D341Med (cell line): ENCODE measurements at places on chromosomes 4 and X.

DNA sequence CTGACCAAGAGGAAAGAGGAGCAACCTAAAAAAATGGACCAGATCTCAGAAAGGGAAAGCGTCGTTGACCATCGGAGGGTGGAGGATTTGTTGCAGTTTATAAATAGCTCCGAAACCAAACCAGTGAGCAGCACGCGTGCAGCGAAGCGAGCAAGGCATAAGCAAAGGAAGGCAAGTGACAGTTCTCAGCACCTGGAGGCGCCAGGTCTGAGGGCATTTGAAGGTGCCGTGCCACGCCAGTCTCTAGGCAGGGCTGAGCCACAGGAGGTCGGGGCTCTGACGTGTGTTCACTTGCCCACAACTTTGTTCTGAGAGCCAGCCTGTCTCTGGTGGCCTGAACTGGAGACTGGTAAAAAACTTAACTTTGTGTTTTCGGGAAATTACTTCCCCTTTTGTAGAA, 59.7 kb downstream of the TNIP2 start:
- DNase-seq: no peak

DNA sequence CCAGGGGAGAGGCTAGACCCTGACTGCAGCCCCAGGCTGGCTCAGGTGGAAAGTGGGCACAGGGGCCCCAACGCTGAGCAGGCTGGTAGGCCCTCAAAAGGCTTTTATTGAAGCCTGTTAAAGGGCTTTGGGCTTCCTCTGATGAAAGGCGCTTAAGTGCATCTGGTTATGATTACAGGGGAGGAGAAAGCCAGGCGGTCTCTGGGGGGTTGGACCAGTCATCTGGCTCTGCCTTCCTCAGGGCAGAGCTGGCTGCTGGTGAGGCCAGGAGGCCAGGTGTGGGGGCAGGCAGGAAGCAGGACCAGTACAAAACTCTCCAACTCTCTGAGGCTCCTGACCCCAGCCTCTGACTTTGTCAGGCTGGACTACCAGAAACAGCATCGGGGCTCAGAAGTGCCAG, 68.8 kb upstream of the BCOR start:
- peak; percentile 61 for DNase-seq

GRCh38 chr4:12178614-12179610, 750.2 kb upstream of the HS3ST1 start:
- DNase-seq: peak; percentile 26

GRCh38 chr4:147843162-147843561, 111.3 kb downstream of the ARHGAP10 start:
- no peak for DNase-seq

DNA sequence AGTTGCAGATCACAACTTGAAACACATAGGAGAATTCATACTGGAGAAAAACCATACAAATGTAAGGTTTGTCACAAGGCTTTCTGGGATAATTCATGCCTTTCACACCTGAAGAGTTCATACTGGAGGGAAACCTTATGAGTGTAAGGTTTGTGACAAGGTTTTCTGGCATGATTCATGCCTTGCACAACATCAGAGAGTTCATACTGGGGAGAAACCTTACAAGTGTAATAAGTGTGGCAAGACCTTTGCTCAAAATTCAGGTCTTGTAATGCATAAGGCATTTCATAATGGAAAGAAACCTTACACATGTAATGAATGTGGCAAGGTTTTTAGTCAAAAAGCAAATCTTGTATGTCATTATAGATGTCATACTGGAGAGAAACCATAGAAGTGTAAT, 58.8 kb upstream of the ENPEP start:
- no peak for DNase-seq

DNA sequence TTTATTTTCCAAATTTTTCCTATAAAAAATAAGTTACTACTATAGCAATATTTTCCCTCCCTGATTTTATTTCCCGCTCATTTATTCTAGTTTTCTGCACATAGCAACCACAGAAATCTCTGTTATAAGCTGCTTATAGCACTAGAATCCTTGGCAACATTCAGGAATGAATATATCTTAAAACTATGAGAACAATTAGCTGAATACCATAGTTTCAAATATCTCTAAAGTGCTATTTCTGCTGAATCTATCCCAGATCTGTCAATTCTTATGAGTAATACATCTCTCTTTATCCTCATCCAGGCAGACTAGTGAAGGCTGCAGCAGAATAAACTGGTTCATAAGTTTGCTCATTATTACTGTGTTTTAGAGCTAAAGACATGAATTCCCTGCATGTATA, 622.9 kb upstream of the DIPK2B start:
- no peak for DNase-seq

DNA sequence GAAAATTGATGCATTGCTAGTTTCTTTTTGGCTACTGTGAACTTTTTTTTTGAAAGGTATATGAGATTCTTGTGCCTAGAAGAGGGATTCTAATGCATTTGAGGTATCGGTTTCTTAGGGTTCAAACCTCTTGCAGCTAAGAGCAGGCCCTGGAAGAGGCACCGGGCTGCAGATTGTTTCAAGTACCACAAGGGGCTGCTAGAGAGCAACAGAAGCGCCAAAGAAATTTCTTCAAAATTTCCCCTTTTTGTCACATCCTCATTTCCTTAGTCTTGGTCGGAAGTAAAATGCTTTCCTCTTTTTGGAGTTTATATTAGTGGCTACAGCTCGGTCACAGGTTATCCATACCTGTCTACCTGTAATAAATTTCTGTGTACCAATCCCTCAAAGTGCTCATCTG, 89.8 kb downstream of the PDGFRA start:
- peak; percentile 52 for DNase-seq

- DNase-seq: no peak
These were observed 5.2 kb downstream of the MAP9 start for GRCh38 chr4:155371432-155372043.

GRCh38 chr4:25002681-25003080, 28.1 kb downstream of the LGI2 start:
- no peak for DNase-seq

DNA sequence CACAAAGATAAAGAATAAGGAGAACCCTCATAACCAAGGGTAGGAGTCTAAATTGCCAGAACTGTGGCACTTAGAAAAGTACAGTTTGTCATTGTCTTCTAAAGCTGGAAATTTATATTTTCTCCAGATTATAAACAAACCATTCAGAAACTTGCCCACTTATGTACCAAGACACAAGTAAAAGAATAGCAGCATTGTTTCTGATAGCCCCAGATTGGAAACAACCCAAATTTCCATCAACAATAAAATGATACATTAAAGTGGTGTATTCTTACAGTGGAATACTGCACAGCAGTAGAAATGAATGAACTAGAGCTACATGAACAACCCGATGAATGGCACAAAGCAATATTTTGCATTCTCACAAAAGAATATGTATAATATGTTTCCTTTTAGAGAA, 63.1 kb upstream of the PDHA1 start:
- no peak for DNase-seq

- no peak for DNase-seq
These were observed 22.6 kb downstream of the RELL1 start for GRCh38 chr4:37663552-37663951.

DNA sequence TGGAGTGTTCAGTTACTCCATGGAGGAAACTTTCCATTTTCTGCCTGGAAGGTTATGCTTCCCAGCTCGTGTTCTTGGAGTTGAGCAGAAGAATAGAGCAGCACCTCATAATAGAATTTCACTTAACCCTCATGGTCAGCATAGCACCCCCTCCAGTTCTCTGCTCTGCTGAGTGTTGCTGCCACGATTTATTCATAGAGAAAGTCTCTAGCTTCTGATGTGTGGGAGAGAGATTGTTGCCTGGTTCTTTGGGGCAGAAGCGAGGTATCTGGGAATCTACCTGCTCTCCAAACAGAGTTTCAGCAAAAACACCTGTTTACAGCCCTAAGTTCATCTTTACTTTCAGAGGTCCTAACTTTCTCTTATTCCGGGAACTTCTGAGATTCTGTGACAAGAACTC, 3.9 kb upstream of the DTHD1 start:
- DNase-seq: no peak

GRCh38 chrX:1589356-1590130, 1.9 kb upstream of the AKAP17A start:
- no peak for DNase-seq

- peak; percentile 65 for DNase-seq
These were observed 51.9 kb downstream of the PHKA2 start for GRCh38 chrX:18931972-18932371.

GRCh38 chrX:55240788-55241340, 20.7 kb downstream of the PAGE5 start:
- no peak for DNase-seq

GRCh38 chr4:25108556-25108955, 51.7 kb downstream of the SEPSECS start:
- no peak for DNase-seq

GRCh38 chrX:30521440-30522182, 56.0 kb downstream of the TASL start:
- DNase-seq: no peak

DNA sequence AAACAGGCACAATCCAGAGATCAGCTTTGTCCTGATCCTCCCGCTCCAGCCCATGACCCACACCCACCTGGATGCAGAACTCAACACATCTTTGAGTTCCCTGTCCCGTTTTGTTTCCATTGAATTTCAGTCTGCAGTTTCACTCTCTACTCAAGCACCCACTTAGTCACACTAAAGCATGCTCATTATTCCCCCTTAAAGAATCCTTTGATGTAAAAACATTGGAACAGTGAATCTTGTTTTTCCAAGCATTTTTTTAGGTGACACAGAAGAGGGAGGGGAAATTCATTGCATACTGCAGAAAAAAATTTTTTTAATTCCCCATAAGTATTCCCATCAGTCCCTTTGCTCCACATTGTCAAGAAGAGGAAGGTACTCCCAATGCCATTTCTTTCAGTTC, 249.7 kb upstream of the TTC29 start:
- DNase-seq: no peak

GRCh38 chr4:37687194-37687562, 1.0 kb upstream of the RELL1 start:
- DNase-seq: no peak

GRCh38 chr4:42399393-42399792, 2.1 kb downstream of the SHISA3 start:
- no peak for DNase-seq

- DNase-seq: no peak
These were observed 17.4 kb upstream of the ADH4 start for GRCh38 chr4:99161373-99162099.

- peak; percentile 72 for DNase-seq
These were observed 391 bp upstream of the PHKA1 start for GRCh38 chrX:72714478-72714916.

- DNase-seq: peak; percentile 91
These were observed at the start of gene SH3RF1 for GRCh38 chr4:169270810-169271691. TSS of gene SH3RF1 (minus strand) at chr4:169270956. CDS start at chr4:169269212, 1,744 bp downstream.

DNA sequence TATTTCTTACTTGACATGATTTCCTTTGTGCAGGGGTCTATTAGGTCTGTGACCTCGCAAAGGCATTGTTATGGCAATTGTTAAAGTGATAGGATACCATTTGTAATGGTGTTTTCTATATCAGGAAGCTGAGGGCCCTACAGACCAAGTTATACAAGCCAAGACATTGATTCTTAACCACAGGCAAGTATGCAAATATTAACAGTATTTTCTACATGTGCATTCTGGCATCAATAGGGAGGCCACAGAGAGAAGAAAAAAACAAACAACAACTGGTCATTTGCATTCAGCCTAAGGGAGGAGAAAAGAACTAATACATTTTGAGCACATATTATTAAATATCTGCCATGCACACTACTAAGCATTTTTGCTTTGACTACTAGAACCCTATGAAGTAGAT, 28.5 kb downstream of the GBA3 start:
- no peak for DNase-seq

DNA sequence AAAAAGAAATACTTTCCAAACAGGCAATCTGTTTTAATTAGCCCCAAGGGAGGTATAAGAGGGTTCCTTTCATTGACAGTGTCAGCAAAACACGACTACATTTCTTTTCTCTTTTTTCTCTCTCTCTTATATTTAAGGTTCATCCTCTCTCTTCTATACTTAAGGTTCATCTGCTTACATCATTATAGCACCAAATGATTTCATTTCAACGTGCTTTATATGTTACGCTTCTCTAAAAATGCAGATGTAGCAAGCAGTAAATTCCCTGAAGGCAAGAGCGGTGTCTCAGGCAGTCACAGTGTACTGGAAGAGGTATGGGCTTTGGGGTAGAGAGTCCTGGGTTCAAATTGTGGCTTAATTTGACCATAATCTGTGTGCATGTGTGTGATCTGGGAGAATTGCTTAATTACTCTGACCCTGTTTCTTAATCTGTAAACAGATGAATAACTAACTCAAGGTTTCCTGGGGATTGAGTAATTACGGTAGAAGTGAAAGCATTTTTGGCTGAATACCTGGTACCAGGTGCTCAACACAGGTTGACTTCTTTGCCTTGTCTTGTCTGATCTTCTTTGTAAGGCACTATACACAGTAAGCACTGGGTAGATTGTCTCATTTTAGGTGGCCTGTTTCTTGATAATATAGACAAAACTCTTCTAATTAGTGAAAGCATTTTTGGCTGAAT, 180.8 kb downstream of the SPRY1 start:
- DNase-seq: no peak

DNA sequence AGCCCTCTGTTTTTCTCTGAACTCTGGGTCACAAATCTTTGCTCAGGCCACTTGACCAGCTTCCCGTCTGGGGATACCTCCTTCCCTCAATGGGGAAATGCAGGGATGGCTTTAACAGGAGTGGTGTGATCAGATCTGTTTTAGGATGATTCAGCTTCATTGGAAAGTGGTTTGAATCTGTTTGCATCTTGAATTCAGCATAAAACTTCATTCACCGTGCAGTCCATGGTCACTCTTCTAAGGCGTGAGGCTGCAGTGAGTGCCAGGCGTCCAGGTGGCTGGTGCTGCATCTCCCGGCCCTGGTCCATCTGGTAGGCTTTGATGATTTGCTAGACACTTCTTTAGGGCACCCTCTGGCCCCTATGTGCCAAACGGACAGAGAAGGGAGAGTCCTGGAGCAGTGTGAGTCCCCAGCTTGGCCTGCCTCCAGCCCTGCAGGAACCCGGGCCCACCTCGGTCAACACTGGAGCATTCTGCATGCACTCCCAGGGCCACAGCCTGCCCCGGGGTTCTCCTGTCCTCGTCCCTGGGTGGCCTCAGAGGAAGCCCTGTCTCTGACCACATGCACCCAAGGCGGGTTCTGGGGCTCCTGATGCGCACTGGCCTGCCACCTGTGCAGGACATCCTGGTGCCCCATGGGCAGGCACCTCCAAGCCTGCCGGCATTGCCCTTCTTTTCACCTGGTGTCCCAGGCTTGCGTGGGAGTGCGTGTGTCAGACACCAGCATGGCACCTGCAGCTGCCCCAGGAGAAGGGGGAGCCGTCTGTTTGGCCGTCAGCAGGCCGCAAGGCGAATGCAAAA, 251.5 kb upstream of the PSAPL1 start:
- no peak for DNase-seq

DNA sequence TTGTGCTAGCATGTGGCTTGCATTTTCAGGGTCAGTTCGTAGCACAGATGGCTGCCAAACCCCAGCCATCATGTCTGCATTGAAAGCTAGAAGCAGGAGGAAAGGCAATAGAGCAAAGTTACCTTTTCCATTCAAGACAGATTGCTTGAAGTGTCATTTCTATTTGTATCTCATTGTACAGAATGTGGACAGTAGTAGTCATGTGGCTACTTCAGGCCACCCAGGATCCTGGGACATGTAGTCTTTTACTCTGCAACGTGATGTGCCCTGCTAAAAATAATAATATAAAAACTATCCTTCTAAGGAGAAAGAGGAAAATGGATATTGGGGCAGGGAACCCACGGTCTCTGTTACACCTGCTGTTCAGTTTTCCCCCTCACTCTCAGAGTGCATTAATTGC, 118.4 kb downstream of the RAPGEF2 start:
- no peak for DNase-seq

- no peak for DNase-seq
These were observed 58.5 kb upstream of the NAP1L5 start for GRCh38 chr4:88756149-88756548.
